ENCODE measurements at places on chromosomes 13 and 19.

DNA sequence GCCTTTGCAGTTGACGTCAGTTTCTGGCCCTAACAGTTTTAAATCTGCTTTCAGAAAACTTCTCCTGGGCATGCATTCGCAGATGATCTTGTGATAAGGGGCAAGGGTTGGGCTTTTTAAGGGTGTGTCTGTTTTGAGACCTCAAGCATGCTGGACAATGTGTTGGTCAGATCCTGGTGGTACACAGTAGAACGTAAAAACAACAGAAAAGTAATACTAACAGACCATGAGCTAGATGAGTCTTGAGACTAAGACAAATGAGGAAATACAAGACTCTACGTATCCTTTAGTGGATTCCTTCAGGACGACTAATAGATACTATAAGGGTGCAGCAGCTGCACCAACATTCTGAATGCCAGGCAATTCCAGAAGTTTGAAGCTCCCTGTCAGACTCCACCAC, 237.6 kb downstream of the DNAJC15 start:
- DNase-seq: no peak

DNA sequence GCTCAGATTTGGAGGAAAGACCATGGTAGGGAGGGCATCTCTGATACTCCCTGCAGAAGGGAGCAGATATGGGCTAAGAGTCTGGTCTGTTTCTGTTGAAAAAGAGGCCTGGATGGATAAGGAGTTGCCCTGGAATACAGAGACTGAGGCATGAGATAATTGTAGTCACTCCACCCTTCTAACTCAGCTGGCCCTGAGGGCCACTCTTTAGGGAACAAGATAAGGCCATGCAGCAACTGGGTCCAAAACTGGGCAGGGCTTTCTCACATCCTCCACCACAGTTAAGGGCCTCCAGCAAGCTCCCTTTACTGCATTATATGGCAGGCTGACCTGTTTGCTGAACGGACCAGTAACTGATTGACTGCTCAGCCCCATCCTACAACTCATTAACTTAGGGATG, 1.3 kb downstream of the ZNF749 start:
- DNase-seq: no peak

- DNase-seq: no peak
These were observed 364.4 kb downstream of the DCT start for GRCh38 chr13:94115054-94115453.

DNA sequence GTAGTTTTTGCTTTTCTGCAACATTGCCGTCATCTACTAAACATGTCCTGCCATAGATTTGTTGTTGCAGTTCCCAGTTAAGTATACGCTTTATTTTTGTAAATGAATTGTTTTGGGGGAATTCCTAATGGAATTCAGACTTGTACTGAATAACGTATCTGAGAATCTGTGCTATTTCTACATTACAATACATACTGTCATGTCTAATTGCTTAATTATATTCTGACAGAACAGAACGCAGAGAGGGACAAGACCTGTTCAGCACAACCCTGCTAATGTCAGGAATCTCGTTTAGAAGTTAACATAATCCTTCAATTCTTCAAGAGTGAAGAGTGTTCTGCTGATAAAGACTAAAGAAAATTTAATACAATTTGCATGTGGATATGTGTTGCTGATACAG, 861.1 kb upstream of the KLHL1 start:
- no peak for DNase-seq

DNA sequence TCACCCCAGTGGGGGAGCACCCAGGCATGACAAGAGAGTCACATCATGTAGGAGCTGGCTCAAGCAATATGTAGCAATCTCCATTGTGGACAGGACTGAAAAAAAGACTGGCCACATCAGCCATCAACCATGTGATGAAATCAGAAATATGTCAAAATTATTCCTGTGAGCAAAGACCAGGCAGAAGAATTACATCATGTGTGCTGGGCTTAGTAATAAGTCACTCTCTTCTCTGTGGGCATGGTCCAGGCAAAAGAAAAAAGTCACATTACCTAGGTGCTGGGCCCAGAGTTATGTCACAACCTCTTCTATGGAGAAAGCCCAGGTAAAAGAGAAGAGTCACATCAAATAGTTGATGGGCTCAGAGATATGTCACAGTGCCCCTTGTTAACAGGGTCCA, 28.3 kb upstream of the ZNF729 start:
- no peak for DNase-seq

GRCh38 chr13:45851171-45851921, at the start of gene SIAH3:
Gene SIAH3 (minus strand): TSS chr13:45851753. CDS start chr13:45851629, 124 bp downstream.
- DNase-seq: no peak
